ENCODE measurements at places on chromosomes 2 and 18. TPM values are rescaled to one million over a fixed set of nuclear protein-coding genes. Genes with fewer than 3 reads are reported as not detected.

The WNT6 gene
- total RNA-seq = not detected

The HRH4 gene
- not detected for total RNA-seq

The STARD6 gene
- total RNA-seq = not detected

The YES1 gene
- total RNA-seq = 71.8 TPM

The SLC14A1 gene
- total RNA-seq = under 0.01 TPM

All from pericardium fibroblast (primary cell).